ENCODE measurements at places on chromosomes 6 and 20.

GRCh38 chr6:169577974-169578373 is 123.9 kb downstream of the WDR27 start:
- no peak for DNase-seq

GRCh38 chr6:43328528-43328927 is 19.9 kb upstream of the CRIP3 start:
- no peak for DNase-seq

GRCh38 chr6:104531646-104532045 is 328.1 kb downstream of the HACE1 start:
- DNase-seq = no peak

DNA sequence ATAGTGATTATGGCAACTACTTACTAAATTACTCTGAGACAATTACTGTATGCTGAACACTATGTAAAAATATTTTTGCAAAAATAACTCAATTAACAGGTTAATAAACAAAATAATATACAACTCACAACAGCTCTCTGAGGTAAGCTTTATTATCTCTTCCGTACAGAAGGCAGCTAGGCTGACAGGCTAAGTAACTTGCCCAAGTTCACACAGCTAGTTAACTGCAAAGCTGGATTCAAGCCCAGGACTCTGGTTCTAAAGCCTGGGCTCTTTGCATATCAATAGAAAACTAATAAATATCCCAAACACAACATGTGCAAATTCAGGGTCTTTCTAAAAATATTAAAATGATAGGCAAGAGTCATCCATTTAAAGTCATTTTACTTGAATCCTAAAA is 169.5 kb upstream of the BEND3 start:
- peak; percentile 40 for DNase-seq

- DNase-seq = no peak
Measured at GRCh38 chr20:12262747-12263146, 345.1 kb downstream of the BTBD3 start.

- no peak for DNase-seq
Measured at GRCh38 chr6:144657691-144658090, 372.6 kb downstream of the UTRN start.

DNA sequence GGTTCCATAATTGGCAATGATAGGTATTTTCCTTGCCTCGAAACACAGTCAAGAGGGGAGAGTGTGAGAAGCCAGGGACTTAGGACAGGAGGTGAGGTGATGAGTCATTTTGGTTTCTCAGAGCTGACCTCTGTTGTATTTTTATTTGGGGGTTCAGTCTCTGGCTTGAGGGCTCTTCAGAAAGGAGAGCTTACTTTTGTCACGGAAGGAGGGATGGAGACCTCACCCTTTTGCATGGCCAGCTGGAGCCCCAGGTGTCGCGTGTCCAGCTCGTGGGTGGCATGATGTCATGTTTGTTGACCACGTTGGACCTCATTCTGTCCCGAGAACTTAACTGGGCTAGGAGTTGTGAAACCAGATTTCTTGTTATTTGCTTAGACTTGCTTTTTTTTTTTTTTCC is 293.9 kb downstream of the QKI start:
- DNase-seq = no peak

DNA sequence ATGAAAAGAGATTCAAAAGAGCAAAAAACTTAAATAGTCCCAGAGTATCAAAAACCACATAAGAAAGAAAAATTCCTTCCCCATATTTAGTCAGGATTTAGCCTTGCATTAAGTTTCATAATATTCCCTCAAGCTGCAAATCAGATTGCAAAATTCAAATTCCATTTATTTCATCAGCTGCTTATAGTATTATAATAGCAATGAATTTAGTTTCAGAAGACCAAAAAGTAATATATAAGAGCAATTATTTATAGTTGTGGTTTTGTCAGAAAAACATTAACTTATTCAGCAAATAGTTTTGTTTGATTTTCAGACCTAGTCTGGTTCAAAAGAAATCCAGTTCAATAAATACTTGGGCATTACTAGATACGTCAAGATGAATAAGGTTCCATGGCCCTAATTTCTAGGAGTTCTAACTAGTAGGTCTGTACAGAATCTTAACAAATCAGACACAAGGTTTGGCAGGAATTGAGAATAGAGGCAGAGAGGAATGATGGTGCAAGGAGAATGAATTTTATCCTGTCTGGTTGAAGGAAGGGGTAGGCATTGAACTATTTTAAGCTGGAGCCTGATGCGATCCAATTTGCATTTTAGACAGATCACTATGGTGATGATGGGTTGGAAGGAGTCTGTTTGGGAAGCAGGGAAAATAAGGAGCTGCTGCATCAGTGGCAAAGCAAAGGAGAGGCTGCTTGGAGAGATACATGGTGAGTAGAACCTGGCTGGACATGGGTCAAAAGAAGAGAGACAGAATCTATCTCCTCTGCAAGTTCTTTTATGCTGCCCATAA is 163.9 kb upstream of the STXBP5 start:
- DNase-seq = no peak

DNA sequence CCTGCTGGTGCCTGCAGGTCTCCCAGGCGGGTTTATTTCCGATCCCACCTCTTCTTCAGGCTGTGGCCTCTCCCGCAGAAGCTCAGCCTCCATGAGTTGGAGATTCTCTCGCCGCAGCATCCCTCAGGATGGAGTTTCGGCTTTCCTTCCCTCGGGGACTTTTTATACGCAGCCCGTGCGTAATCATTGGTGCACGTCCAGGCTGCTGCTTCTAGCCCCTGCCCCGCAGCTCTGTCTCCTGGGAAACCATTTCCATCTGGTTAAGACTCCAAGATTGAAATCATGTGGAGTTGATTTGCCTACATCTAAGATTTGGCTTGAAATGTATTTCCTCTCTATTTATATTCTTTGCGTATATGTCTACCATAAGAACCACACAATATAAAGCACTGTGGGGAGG is 46.7 kb upstream of the CARMIL1 start:
- no peak for DNase-seq

DNA sequence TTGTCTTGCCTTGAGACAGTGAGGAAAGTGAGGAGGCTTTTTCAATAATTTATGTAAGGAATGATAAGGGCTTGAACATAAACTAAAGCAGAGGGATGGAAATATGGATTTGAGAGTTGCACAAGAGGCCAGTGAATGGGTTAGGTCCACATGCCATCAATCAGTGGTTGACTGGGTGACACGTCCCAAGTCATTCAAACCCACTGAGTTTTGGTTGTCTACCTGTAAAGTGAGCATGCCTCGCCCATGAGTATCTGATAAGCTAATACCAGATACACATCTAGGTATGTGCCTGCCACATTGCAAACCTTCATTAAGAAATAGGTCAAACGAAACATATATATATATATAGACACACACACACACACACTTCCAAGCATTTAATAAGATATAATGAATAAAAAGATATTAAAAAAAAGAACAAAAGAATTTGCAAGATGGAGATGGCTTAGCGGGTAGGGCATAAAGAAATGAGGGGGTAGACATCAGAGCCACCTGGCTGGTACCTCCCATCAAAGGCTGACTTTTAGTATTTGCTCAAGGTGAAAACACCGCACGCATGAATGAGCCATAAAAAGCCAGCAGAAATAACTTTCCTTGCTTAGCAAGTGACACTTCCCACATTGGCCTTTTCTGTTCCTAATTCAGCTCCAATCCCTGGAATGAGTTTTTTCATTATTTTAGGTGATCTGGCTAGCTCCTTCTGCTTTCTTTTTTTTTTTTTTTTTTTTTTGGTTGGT is 109.1 kb upstream of the GGTLC1 start:
- DNase-seq = no peak

DNA sequence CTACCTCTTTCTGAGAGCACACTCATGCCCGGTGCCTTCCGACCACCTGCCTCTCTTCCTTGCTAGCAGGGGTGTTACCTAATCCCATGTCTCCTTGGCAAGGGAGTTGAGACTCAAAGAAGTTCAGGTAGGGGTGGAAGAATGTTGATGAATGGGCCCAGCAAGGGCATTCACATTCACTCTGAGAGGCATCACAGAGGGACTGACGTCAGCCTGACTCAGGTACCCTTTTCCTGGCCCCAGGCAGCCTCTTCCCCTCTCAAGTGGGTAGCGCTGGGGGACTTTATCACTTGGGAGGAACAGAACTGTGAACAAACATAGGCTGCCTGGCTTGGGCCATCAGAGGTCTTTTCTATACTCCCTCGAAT is 35.3 kb downstream of the HM13 start:
- DNase-seq = no peak

DNA sequence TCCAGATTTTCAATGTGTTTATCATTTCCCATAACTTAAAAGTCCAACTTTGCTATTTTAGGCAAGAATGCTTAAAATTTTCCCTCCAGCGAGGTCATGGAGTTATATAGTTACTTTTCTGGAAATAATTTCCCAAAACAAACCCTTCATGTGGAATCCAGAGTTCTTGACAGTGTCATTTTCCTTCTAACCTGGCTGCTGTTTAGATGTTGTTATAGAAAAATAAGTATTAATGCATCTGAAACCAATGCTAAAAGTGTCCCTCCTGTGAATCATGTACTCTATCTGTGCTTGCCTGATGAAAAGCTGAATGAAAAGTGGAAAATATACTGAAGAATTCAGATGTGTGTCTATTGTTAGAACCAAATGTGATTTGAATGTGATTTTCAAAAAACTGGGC is 245.3 kb upstream of the HSF2 start:
- no peak for DNase-seq

DNA sequence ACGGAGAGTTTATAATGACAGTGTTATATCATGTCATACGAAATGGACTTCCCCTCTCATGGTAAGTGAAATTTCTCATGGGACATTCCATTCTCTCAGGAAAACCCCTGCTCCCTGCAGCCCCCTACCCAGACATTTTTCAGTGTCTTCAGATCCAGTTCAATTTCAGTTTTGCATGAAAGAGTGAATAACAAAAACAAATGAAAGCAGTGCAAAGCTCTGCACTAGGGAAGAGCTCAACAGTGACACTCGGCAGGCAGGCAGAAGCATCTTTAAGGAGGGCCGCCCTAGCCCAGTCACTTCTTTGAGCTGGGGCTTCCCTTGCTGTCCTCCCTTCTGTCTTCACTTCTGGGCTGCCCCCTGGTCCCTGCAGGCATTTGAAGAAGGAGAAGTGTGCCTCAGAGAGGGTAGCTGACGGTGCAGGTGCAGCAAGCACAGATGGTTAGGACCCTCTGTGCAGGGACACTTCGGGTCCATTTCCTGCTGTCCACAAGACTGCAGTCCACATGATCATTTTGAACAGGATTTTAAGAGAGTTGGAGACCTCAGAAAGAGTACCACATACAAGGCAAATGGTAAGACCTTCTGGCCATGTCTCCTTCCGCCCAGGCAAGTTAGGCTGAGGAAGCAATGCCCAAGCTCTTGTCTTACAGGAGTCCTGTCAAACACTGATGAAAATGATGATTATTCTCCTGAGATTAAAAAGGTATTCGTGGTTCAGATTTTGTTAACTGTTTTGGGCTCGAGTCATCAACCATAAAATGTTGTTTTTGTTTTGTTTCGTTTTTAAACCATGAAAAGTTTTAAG is 5.4 kb upstream of the DUSP22 start:
- DNase-seq = no peak

GRCh38 chr20:47782076-47782475 is 3.2 kb downstream of the SULF2 start:
- DNase-seq = no peak

GRCh38 chr6:37454420-37455140 is 21.6 kb downstream of the CMTR1 start:
- DNase-seq = no peak

- no peak for DNase-seq
Measured at GRCh38 chr6:81265106-81265505, 487.4 kb downstream of the TENT5A start.

- DNase-seq = peak; percentile 29
Measured at GRCh38 chr6:142856624-142857232, 88.2 kb downstream of the HIVEP2 start.

- DNase-seq = no peak
Measured at GRCh38 chr6:1387876-1388629, 1.3 kb upstream of the FOXF2 start.

DNA sequence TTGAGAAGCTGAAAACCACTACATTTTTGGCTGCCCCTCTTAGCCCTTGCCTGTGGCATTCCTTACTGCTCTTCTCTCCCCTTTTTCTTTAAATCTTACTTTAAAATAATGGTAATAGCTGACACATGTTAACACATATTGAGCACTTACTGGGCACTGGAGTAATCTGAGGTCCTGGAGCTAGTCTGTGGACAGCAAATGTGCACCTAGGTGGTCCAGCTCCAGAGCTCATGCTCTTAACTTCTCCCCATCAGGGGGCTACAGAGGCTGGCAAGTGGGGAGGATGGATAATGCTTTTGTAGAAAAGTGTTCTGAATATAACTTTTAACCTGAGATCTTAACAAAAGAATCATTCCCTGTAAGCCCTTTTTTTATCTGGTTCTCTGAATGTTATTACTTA is 74.8 kb downstream of the ADGRB3 start:
- DNase-seq = no peak

- peak; percentile 18 for DNase-seq
Measured at GRCh38 chr6:134875367-134875766, 74.5 kb downstream of the ALDH8A1 start.

- DNase-seq = peak; percentile 50
Measured at GRCh38 chr6:117740605-117741004, 65.3 kb downstream of the NUS1 start.

DNA sequence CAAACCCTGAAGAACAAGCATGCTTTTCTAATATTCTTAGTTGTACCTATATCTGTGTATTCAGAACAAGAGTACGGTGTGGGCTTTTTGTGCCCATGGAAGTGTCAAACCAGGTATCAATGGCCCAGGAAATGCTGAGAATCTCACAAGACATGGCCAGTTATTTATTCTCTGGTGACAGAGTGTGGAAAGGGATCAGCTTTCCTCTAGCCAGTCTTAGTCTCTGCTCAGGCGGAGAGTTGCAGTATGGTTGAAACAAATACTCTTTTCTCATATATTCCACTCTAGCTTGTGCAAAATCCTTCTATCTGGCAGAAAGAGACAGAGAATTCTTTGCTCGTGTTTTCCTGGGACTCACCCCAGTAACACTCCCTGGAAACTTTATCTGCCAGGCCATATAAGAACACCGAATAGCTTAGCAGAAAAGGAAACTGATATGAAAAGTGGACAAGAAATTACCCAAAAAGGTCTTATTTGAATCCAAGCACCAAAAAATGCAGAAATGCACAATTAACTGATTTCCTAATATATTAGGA is 173.3 kb upstream of the RSPO3 start:
- no peak for DNase-seq

DNA sequence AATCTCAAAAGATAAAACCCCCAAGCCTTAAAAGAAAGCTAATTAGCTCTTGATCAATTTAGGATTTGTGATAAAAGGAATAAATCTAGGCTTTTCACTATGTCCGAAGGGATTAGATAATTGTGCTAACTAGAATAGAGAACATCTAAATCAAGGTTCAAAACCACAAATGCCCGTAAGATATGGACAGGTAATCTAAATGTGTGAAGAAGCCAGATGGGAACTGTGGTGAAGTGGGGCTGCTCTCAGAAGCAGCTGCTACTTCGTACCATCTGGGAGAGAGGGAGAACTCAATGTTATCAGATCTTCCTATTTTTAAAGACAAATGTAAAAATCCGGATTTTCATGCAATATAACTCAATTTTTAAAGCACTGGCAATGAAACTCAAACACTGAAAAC is 44.2 kb downstream of the NCOA6 start:
- DNase-seq = no peak

GRCh38 chr20:50320005-50320900 is 129.6 kb downstream of the CEBPB start:
- DNase-seq = no peak
